ENCODE measurements at places on chromosomes 1 and 21.

DNA sequence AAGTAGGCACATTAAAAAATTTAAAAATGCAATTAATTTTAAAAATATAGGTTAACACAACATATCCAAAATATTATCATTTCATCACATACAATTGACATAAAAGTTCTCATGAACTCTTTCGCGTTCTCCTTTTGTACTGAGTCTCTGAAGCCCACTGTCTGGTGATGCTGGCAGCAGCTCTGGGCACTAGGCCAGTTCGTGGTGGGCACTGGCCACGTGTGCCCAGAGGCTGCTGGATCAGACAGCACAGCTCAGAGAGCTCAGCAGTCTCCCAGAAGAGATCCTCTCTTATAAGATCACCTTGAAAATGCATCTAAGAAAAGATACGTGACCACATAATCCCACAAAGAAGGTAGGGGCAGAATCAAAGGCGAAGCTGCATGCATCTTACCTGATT lies 9.9 kb downstream of the CEP104 start:
- DNase-seq = no peak

DNA sequence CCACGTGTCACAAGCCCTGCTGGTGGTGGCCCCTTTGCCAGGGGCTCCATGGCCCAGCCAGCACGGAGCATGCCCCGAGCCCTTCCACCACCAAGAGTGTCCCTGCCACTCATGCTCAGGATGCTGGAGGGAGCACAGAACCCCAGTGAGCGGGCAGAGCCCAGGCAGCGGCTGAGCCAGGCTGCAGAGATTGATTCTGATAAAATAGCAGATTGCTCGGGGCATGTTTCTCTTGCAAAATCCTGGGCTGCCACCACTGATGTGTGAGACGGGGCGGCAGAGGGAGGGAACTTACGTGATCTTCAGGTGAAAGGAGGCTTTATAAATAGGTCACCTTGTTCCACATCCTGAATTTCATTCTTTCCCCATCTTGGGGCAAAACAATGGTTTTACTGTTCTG lies 53.2 kb downstream of the SPSB1 start:
- no peak for DNase-seq

DNA sequence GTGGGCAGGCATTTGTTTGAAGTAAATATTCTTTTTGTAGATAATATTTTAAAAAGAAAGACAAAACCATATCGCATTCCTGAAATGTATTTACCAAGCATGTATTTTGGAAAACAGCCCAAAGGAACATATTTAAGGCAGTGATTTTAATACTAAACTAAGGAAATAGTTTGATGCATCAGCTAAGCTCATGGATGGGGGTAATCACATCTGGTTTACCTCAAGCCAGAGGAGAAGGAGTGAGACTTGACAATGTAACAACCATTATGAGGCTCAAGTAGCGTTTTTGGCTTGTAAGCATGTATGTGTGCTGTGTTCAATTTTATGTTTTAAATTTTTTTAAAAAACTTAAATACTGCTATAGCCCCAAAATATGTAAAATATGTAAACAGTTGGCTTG lies 390.5 kb downstream of the DISC1 start:
- DNase-seq = no peak

- no peak for DNase-seq
Measured at GRCh38 chr1:60863131-60863530, 219.2 kb upstream of the NFIA start.

DNA sequence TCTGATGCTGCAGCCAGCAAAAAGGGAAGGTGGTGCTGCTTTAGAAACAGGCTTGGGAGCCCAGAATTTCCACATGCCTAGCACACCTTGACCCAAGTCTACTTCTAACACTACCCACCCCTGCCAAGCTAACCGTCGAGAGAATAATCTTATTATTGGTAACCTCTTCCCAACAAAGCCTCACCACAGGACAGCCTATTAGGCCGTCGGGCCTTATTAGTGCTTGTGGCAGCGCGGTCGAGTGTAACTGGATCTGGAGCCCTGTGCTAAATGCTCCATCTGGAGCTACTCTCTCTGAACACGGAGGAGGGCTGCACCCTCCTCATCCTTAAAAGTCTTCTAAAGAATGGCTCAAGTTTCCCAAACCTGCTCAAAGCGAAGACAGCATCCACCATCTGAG lies 165.5 kb upstream of the NFIA start:
- no peak for DNase-seq

DNA sequence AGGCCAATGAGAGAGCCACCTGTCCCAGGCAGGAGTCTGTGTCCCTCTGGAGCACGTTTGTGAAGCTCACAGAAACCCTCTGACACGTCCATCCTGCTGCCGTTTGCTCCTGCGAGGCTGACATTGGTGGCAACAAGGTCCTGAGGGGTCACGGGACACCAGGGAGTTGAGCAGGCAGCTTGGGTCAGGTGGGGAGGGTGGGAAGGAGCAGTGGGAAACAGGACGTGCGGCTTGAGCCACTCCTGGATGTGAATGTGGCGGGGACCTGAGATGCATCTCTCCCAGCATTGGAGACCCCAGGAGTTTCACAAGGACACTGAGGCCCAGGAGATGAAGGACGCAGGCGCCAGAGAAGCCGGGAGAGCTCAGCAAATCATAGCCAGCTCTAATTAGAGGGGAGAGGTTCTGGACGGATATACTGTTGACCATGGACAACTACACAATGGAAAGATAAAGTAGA lies 149.0 kb downstream of the PEX14 start:
- DNase-seq = no peak

GRCh38 chr1:3516911-3517675 lies 62.6 kb downstream of the ARHGEF16 start:
- no peak for DNase-seq

- no peak for DNase-seq
Measured at GRCh38 chr1:92481599-92481925, 5.2 kb downstream of the GFI1 start.

DNA sequence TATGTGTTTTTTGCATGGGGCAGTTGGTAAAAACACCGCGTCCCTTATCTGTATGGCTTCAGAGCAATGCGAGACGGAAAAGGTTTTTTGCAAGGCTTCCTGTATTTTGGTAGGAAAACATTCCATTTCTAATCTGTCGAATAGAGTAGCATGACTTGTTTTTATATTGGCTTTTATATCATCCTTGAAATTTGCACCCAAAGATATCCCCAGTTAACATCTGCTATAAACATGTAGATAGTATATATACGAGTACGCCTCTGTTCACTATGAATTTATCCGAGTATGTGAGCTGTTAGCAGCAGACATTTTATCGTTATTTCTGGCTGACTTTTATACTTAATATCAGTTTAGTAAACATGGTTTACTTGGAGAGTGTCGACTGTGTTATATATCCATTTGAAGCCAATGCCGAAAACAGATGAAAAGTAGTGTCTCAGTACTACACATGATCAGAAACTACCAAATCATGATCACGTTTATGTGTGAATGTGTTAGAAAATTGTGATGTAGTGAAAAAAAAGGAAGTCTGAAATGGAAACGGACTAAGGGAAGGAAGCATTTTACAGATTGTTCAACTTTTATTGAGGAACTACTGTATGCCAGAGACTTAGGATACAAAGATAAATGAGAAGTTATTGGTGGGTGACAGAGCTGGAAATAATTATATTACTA lies 1.0 kb downstream of the LEPR start:
- DNase-seq = no peak

Data from substantia nigra (tissue), 51 donors.